Stimulated activated CD4-positive, alpha-beta T cell treated with anti-CD3 and anti-CD28 coated beads, Interleukin-1b, Interleukin-23, amount 100 ng/mL, for 4 hours (primary cell): ENCODE measurements at places on chromosomes 5 and 9.

DNA sequence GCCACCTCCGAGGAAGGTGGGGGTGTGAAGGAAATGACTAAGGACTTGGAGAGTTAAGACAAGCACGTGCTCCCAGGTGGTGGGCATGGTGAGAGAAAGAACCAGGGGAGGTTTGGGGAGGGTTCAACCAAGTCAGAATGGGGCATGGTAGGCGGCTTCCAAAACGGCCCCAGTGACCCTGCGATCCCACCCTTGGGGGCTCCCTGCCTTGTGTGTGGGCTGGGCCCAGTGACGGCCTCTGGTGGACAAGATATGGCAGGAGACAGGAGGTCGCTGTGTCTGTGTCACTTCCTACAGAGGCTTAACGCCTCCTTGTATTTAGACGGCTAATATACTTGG lies 51.3 kb upstream of the IRX4 start:
- no peak for DNase-seq

GRCh38 chr5:15968993-15969392 lies 210.6 kb downstream of the MARCHF11 start:
- no peak for DNase-seq

DNA sequence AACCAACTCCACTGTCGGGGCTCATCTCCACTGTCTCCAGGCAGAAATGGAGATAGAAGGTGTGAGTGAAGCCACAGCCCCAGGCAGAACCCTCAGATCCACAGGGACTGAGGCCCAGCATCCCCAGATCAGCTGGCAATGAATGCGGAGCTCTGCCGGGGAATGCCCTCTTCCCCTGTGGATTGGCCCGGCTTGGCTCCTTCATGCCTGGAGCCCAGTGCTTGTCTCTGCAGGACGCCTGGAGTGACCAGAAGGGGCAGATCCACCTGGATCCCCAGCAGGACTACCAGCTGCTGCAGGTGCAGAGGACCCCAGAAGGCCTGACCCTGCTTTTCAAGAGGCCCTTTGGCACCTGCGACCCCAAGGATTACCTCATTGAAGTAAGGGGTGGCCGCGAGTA lies 3.5 kb downstream of the DBH start:
- DNase-seq, result no peak

- DNase-seq, result no peak
Observed at GRCh38 chr5:81756016-81756415, 5.1 kb upstream of the SSBP2 start.

DNA sequence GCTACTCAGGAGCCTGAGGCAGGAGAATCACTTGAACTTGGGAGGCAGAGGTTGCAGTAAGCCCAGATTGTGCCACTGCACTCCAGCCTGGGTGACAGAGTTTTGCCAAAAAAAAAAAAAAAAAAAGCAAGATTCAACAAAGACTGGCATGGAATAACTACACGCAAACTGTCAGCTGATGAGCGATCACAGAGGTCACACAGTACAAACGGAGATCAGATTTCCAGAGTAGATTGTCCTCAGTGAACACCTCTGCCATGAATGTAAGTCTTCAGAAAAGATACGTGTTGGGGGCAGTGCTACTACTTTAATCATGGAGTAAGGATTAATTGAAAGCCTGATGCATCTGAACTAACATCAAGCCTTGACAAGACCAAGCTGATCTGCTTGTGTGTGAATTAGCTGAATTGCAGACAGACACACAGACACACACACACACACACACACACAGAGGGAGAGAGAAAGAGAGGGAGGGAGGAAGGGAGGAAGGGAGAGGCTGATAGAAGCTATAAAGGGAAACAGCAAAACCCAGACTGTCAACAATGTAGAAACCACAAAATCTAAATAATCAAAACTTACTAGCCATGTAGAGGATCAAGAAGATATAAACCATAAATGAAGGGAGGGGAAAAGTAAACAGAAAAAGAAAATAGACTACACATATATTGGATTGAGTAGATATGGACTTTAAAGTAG lies 222.9 kb upstream of the ZNF462 start:
- DNase-seq, result no peak

DNA sequence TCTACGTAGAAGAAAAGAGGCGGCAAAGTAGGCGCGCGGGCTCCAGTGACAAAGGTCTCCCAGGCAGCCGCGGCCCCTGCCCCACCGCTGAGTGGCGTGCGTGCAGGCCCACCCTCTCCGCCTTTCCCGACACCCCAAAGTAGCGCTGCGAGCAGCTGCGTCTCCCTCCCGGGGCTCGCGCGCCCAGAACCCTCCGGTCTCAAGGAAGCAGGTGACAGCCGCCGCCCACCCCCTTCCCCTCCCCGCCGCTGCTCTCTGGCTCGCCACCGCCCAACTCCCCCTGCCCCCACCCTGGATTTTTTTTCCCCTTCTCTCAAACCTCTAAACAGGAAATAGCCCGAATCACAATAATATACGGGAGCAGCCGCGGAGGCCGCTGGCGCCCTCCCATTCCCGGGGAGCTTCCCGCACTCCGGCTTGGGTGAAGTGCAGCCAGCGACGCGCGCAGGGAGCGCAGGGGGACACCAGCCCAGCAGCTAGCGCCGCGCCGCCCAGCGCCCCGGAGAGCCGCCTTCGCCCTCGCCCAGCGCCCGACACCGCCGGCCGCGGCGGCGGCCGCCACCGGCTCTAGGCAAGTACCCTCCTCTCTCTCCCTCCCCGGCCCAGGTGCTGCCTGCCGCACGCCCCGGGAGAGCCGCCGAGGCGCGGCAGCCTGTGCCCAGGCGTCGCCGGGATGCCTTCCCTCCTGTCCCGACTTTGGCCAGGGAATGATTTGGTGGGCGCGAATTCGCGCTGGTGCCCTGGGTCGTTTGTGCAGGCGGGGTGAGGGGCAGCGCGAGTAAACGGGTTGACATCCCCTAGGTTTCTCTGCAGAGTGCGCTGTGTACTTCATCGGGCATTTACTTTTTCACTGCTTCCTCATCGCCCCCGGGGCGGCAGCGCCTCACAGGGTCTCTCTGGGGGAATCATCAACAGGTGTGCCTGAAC lies 52.7 kb upstream of the TJP2 start:
- DNase-seq, result no peak

GRCh38 chr5:61815339-61815738 lies 483.3 kb downstream of the ZSWIM6 start:
- no peak for DNase-seq

GRCh38 chr5:6803981-6804550 lies 90.8 kb downstream of the TENT4A start:
- no peak for DNase-seq

- DNase-seq, result no peak
Observed at GRCh38 chr9:27482709-27483108, 41.4 kb upstream of the IFNK start.

GRCh38 chr5:108711898-108712297 lies 35.8 kb upstream of the FER start:
- no peak for DNase-seq

GRCh38 chr9:109010746-109011145 lies 2.6 kb downstream of the CTNNAL1 start:
- DNase-seq, result peak; percentile 2

GRCh38 chr9:109467936-109468335 lies 30.2 kb downstream of the PTPN3 start:
- DNase-seq, result no peak

DNA sequence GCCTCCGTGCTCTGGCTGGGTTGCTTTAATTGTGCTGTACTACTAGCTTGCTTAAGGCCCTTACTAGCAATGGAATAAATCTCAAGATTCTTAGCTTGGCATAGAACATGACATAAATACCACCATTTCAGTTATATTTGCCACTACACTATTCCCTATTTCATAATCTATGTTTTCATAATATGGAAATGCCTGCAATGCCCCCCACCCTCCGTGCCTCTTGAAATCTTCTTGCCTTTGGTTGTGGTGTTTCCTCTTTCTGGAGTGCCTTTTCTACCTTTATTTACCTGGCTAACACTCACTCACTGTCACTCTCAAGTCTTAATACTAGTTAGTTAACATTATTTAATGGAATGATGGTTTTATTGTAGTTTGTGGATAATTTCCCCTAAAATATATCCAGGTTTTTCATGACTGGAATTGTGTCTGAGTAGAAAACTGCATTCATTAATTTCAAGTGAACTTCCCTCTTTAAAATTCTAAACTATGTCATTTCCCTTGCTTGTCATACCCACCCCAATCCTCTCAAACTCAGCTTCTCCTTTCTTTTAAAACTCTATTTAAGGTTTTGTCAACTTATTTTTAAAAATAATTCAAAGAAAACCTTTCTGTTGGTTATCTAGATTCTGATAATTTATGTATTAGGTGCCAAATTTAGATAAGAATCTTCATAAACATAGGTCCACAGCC lies 521.7 kb upstream of the DAB2 start:
- no peak for DNase-seq

DNA sequence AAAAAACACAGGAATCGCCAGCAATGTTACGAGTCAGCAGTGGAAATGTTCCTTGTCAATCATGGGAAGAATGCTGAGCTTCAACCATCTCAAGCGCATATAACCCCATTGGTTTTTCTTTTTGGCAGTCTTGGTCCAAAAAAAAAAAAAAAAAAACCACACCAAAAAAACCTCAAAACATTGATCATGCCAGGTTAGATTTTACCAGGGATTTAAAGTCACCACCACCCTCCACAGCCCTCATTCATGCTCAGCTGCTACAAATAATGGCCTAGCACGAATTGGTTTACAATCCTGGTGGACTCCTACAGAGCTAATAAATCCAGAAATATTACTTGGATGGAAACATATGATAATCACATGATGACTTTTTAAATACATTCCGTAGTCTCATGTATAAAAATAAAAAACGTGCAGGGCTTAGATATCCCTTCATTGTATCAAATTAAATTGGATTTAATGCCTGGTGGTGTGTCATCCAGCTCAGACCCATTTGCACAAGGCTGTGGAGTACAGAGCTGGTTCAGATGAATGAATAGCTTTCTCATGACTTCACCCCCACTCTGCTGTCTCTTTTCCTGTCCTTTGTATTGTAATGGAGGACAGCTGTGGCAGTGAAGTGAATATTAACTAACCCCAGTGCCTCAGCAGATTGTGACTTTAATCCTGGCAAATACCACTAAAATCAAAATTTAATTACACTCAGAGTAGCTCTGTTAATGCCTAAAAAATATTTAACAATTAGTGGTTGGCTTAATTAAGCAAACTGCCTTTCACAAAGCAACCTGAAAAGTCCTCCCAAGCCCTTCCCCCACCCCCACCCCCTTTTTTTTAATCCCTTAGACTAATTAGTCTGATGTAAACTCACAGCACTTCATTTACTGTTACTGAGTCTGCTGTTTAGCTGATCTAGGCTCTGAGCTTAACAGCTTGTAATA lies 626.5 kb upstream of the ZNF608 start:
- DNase-seq, result no peak

- peak; percentile 3 for DNase-seq
Observed at GRCh38 chr5:128674837-128675446, 136.9 kb upstream of the FBN2 start.

DNA sequence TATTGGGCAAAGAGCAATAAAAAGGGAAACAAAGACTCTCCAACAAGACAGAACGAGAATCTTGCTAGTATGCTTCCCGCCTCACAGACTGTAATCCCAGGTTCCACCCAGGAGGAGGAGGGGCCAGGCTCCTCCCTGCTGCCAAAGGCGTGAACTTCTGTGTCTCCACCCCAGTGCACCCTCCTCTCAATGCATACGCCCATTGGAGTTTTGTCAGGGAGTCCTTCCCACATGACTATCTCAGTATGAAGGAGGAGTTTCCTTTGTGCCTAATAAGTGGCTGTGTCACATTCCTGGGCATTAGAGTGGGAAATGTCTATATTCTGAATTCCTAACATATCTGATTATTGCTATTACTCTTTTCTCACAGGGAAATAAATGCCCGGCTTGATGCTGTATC lies 106.4 kb upstream of the DHFR start:
- DNase-seq, result no peak

DNA sequence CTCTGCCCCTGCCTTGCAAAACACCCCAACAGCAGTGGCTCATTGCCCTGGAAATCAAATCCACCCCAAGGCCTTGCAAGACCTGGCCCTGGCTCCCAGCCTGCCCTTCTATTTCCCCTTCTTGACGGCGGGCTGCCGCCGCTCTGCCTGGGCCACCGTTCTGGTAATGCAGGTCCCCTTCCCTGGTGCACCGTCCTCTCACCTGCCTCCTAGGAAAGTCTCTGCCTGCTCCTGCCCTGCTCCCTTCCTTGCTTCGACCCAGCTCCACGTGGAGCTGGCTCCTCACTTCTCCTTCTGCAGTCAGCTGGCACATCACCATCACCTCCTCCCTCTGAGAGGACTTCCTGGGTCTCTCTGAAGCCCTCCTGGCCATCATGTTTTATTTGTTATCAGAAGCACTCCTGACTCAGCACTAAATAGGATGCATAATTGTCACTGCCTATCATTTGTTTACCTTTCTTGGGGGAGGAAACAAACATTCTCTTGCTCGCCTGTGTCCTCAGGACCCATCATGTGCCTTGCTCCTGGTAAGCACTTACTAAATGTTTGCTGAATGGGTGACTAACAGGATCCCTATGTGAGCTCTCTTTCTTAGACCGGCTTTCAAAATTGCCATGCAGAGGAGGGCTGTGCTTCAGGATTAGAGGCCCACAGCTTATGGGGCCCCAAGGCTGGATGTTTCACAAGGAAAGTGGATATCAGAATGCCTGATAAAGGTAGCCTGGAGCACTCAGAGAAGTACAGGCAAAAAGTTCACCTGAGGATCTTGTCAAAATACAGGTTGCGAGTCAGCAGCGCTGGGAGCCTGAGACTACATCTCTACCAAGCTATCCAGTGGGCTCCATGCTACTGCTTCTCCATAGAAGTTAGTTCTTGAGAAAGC lies 19.6 kb upstream of the C5orf47 start:
- DNase-seq, result no peak

DNA sequence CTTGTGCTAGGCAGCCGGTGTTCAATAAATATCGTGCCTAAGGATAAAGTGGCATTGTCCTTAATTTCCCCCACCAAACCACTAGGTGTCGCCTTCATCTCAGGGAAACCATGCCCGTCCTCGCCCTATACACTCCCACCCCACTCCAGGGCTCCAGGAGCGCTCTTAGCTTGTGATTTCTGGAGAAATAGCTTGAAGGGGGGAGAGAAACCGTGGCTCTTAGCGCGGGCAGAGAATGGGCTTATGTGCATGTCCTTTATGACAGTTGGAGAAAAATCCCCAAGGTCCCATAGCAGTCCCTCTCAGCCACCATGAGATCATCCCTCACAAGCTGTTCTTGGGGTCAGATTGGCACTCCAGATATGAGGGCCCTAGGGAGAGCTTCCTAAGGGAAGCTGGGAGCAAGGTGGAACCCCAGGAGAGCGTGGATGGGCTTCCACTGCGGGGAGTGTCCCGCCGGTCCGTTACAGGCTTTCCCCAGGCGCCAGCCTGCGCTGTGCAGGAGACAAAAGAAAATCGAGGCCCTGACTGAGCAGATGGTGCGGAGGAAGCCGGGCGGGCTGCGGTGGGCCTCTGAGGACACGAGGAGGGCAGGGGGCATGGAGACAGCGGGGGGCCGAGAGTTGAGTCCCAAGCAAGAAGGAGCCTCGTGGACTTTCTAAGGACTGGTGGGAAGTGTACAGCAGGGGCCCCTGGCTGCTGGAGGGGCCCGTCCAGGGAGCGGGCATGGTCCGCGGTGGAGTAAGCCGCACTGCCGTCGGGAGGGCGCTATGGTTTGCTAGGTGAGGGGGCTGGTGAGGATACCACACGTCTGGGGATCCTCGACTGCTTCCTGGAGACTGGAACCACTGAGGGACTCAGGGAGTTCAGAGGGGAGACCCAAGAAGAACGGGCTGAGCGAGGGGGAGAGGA lies 750 bp upstream of the NPR2 start:
- peak; percentile 13 for DNase-seq

GRCh38 chr5:143164557-143164956 lies 238.9 kb downstream of the NR3C1 start:
- no peak for DNase-seq

GRCh38 chr9:19785230-19785629 lies 3.6 kb downstream of the SLC24A2 start:
- DNase-seq, result no peak

- DNase-seq, result no peak
Observed at GRCh38 chr9:119667163-119667562, 297.9 kb upstream of the BRINP1 start.
